ENCODE measurements at places on chromosomes 4 and X. TPM values are rescaled to one million over a fixed set of nuclear protein-coding genes. Genes with fewer than 3 reads are reported as not detected.

DNA sequence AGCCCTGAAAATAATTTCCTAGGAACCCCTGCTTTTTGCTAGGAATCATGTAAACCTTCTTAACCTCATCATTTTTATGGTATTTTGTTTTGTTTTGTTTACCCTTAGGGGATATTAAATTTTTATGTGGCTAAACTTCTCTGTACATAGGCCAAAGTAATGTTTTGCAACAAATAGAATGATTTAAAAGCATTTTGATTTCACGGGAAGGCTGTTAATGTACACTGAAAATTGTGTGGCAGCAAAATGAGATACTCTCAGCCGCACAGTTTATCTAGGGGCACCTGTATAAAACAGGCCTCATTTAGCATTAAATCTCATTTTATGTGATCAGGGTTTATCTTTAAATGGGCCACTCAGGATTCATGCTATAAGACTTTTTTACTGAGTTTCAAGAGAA lies 175.0 kb downstream of the ANTXR2 start:
- H3K36me3 ChIP-seq: no peaks in the 10 kb centered on the region

DNA sequence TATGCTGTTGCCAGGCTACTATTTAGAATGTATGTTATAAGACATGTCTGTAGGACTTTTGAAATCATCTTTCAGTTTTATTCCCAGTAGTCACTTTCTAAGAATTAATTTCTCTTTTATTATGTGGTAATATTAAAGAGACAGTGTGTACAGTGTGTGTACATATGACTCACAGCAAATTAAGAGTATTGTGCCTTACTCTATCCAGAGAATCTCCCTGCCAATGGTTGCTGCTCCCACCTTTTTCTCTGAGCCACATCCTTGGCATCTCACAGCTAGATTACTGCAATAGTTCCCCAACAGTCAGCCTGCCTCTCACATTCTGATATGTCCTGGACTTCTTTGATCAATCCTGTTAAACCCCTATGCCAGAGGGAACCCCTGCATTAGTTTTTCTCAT lies 114.5 kb downstream of the ANXA5 start:
- no peak overlapping the region for H3K4me3 ChIP-seq
- H3K27ac ChIP-seq: no peak overlapping the region
- no peaks in the 10 kb centered on the region for H3K36me3 ChIP-seq
- no peaks in the 10 kb centered on the region for H3K27me3 ChIP-seq
- no peaks in the 10 kb centered on the region for H3K4me1 ChIP-seq

DNA sequence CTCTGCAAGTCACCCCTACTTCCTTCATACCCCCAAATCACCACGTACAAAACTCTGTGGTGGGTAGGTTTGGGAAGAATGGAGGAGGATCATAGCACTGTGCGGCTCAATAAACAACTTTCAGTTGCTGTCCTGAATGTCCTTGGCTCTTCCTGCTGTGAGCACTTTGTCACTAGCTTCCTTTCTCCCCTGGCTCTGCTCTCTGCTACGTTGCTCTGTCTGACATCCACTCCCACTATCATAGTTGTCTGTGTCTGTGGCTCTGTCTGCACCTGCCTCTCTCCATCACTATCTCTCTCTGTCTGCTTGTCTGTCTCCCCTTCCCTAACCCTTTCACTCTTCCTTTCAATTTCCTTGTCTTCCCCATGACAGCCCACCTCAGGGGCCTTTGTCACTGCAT lies 21.2 kb upstream of the SMPX start:
- H3K4me3 ChIP-seq: no peak overlapping the region
- no peaks in the 10 kb centered on the region for H3K27me3 ChIP-seq
- no peak for DNase-seq
- H3K36me3 ChIP-seq: no peaks in the 10 kb centered on the region
- no peaks in the 10 kb centered on the region for H3K4me1 ChIP-seq
- H3K27ac ChIP-seq: no peak overlapping the region

DNA sequence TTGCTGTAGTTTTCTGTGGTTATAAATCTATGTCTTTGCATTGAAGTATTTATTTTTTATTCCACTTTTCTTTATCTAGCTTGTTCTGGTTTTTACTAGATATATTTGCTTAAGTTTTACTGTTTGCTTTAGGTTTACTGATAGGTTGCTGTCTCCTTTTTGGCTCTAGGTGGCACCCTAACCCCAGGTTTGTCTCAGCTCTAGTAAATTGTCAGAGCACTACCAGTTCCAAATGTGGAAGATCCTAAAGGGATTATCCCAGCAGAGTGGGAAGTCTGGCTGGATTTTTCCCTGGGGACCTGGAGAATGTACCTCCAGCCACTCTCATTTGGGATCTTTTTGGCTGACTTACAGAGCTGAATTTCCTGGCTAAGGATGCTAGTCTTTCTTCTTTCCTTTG lies 106.1 kb downstream of the PBDC1 start:
- H3K27me3 ChIP-seq: no peaks in the 10 kb centered on the region
- H3K36me3 ChIP-seq: no peaks in the 10 kb centered on the region
- DNase-seq: peak; percentile 5
- no peak overlapping the region for H3K4me3 ChIP-seq

DNA sequence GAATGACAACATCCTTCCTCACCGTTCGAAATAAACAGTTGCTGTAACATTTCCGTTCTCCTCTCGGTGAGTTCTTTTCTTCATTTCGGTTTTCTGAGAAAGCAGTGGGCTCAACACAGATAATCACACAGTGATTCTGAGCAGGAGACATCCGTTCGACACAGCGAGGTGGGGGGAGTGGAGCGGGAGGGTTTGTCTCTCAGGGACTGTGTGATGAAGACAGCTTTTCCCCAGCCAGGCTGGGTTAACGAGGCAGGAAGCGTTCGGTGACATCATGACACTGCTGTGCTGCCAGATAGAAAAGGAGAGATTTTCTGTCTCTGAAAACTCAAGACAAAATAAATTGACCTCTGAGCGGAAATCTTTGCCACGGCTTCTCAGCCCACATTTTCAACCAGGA lies 119.3 kb downstream of the CRLF2 start:
- no peaks in the 10 kb centered on the region for H3K4me1 ChIP-seq
- no peak overlapping the region for H3K4me3 ChIP-seq
- H3K36me3 ChIP-seq: no peaks in the 10 kb centered on the region
- no peaks in the 10 kb centered on the region for H3K27me3 ChIP-seq
- DNase-seq: no peak
- H3K27ac ChIP-seq: no peak overlapping the region

DNA sequence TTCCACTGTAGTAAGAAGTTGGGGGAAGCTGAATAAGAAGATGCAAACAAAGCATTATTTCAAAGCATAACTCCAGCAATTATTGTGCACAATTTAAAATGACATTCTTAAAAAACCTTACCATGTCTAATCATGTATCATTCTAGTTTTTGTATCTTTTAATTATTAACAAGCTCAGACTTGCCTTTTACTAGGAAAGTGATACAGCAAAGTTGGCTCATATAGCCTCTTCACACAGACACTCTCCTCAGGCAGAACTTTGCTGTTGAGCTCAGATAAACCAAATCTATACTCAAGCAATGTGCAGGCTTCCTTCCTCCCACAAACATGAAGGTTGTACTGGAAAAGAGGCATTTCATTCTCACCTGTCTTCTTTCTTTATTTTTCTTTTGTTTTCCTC lies 358.7 kb upstream of the EMCN start:
- H3K4me1 ChIP-seq: no peaks in the 10 kb centered on the region
- no peaks in the 10 kb centered on the region for H3K36me3 ChIP-seq
- H3K4me3 ChIP-seq: no peak overlapping the region
- no peaks in the 10 kb centered on the region for H3K27me3 ChIP-seq
- H3K27ac ChIP-seq: no peak overlapping the region

GRCh38 chr4:70239131-70239883 lies 3.1 kb upstream of the CSN3 start:
- no peak overlapping the region for H3K4me3 ChIP-seq
- no peak overlapping the region for H3K27ac ChIP-seq
- no peaks in the 10 kb centered on the region for H3K4me1 ChIP-seq
- no peak for DNase-seq
- H3K36me3 ChIP-seq: no peaks in the 10 kb centered on the region
- no peaks in the 10 kb centered on the region for H3K27me3 ChIP-seq

Gene CNKSR2
- not detected for polyA plus RNA-seq

Gene F8A3
- polyA plus RNA-seq: not detected
